ENCODE measurements at places on chromosomes 3 and 15. TPM values are rescaled to one million over a fixed set of nuclear protein-coding genes. Genes with fewer than 3 reads are reported as not detected.

CLDN1 gene
- 0.16 TPM for polyA plus RNA-seq

ESYT3 gene
- polyA plus RNA-seq = not detected

POPDC2 gene
- 0.57 TPM for polyA plus RNA-seq

UTS2B gene
- 0.11 TPM for polyA plus RNA-seq

IL5RA gene
- not detected for polyA plus RNA-seq

GOLGA6D gene
- not detected for polyA plus RNA-seq

SAMD7 gene
- polyA plus RNA-seq = not detected

SNTN gene
- polyA plus RNA-seq = not detected

WDR93 gene
- polyA plus RNA-seq = 0.07 TPM

ADGRG7 gene
- polyA plus RNA-seq = not detected

ROPN1B gene
- polyA plus RNA-seq = not detected

CLDN16 gene
- not detected for polyA plus RNA-seq

MCCC1 gene
- polyA plus RNA-seq = 9.2 TPM

MANF gene
- 66.4 TPM for polyA plus RNA-seq

MUC20 gene
- polyA plus RNA-seq = 0.18 TPM

CIDEC gene
- 0.14 TPM for polyA plus RNA-seq

FAM227B gene
- 1.5 TPM for polyA plus RNA-seq

UROC1 gene
- not detected for polyA plus RNA-seq

AMOTL2 gene
- polyA plus RNA-seq = 130 TPM

OXSR1 gene
- polyA plus RNA-seq = 12.7 TPM

HYAL3 gene
- 12.8 TPM for polyA plus RNA-seq

NMNAT3 gene
- polyA plus RNA-seq = 1.1 TPM

FILIP1L gene
- polyA plus RNA-seq = 36.2 TPM

NLGN1 gene
- 7.9 TPM for polyA plus RNA-seq

ATP13A5 gene
- not detected for polyA plus RNA-seq

STRIT1 gene
- polyA plus RNA-seq = not detected

MON1A gene
- 37.0 TPM for polyA plus RNA-seq

ITIH3 gene
- polyA plus RNA-seq = not detected

MCF2L2 gene
- 0.15 TPM for polyA plus RNA-seq

UCN2 gene
- polyA plus RNA-seq = 0.11 TPM

EAF2 gene
- 0.56 TPM for polyA plus RNA-seq

VGLL3 gene
- 12.0 TPM for polyA plus RNA-seq

SHC4 gene
- 0.10 TPM for polyA plus RNA-seq

CPN2 gene
- polyA plus RNA-seq = not detected

FAM174B gene
- polyA plus RNA-seq = 22.9 TPM

FBXO40 gene
- polyA plus RNA-seq = not detected

SI gene
- not detected for polyA plus RNA-seq
